ENCODE measurements at places on chromosomes 2 and 18.

DNA sequence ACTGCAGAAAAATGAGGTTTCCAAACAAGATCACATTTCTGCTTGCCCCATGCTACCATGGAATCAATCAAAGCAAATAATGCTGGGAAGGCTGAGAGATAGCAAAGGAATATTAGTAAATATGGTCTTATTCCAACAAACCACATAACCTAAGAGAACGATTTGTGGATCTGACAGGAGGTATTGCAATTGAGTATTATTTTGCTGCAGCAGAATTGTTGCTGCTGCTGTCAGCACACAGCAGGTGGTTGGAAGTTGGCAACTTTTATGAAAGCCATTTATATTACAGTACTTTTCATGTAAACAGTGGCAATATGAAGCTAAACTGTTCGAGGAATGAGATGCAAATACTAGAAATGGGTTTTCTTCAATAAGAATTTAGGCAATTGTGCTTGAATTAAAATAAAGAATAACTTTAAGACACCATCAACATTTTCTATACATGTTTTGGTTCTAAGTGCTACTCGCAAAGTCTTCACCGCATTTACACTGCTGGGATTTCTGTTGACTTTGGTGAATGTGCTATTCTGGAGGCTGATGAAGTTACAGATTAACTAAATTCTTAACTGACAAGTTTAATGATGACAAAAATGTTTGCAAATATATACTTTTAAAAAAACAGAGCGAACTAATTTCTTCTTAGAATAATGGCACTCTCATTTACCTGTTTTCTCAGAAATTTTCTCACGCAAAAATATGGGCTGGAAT lies 1285.7 kb downstream of the CNTNAP5 start:
- no peak for DNase-seq

- DNase-seq = no peak
Observed at GRCh38 chr2:114421781-114422180, 20.7 kb upstream of the DPP10 start.

- no peak for DNase-seq
Observed at GRCh38 chr2:201257381-201257955, 2.9 kb upstream of the CASP8 start.

GRCh38 chr2:31969178-31969577 lies 41.6 kb downstream of the MEMO1 start:
- no peak for DNase-seq

DNA sequence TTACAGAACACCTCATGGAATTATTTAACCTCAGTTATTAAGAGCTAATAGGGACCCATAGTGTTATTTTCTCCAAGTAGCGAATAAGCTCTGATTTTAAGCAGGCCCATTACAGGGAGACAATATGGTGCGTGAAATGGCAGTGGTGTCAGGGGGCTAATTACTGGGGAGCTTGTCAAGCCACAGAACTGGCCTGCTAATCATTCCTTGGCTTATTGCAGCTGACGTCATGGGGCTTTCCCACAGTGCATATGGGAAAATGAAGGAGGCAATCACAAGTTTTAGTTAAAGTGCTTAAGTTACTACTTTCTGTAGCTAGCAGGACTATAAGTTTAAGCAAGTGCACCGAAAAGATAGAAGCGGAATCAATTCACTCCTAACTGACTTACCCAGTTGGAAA lies 262.5 kb downstream of the TGIF1 start:
- no peak for DNase-seq

DNA sequence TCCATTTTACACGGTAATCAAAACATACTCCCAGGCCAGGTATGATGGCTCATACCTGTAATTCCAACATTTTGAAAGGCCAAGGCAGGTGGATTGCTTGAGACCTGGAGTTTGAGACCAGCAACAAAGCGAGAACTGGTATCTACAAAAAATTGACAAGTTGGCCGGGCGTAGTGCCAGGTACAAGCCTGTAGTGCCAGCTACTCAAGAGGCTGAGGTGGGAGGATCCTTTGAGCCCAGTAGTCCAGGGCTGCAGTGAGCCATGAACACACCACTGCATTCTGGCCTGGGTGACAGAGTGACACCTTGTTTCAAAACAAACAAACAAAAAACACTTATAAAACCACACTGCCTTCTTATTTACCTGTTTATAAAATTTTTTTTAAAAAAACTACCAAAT lies 80.8 kb downstream of the GAREM1 start:
- DNase-seq = peak; percentile 53

DNA sequence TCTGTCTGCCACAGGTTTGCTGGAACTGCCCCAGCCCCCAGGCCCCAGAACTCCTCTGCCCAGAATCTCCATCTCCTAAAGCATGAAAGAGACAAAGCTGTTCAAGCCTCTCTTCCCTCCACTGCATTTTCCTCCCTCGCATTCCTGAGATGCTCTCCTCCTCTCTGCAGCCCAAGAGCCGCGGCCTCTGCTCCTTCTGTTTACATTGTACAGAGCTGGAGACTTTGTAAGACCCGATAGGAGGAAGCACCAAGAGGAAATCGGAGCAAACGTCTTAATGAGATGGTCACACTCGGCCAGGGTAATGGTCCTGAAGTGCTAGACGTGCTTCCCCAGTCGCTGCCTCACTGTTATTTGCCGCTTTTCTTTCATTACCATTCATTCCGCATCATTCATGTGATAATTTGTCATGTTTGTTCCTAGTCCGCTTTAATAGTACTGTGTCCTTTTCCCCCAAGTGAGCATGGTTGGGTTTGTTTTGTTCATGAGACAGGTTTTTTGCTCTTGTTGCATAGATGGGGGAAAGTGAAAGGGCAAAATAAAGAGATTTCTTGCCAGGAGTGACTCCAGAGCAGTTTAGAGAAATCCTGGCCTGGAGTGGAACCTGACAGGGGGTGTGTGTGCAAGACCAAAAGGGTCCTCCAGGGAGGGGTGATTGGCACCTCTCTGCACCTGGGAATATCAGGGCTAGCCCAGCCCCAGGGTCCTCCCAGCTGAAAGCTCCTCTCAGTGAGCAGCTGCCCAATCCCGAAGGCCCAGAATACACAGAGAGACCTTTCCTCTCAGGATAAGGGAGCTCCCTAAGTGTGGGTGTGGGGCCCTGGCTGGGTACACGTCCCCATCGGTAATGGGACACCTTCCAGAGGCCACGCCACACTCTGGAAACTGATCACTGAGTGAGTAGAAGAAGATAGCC lies 44.9 kb upstream of the ID2 start:
- no peak for DNase-seq

DNA sequence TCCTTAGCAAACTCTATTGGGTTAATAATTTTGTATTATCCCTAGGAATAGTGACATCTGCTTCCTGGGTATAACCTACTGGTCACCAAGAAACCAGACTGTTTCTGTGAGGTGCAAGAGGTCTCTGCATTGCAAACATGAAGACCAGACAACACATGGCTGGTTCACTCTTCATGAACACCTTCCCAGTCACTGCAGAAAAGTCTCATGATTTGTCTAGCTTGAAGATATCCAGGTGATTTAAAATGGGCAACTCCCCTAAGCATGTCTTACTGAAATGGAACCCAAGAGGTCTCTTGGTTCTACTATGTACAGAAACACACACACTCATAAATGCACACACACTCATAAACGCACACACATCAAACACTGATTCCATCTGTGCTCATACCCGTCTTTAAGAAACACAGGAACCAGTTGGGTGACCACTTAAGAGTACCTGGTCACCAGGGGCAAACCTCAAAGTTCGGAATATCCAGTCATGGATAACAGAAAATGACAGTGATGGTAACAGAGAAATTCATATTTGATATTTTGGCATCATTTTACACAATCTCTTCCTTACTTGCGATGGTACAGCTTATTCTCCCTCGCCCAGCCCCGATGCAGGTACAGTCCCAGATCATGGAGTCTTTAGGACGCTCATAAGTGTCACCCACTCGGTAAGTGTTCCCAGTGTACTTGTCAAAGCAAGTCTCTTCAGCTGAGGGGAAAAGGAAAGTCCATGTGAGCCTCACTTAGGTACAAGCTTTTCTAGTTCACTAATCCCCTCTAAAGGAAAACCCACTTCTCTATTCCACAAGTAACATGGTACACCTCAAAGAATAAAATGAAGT lies 2.9 kb downstream of the FN1 start:
- DNase-seq = no peak

DNA sequence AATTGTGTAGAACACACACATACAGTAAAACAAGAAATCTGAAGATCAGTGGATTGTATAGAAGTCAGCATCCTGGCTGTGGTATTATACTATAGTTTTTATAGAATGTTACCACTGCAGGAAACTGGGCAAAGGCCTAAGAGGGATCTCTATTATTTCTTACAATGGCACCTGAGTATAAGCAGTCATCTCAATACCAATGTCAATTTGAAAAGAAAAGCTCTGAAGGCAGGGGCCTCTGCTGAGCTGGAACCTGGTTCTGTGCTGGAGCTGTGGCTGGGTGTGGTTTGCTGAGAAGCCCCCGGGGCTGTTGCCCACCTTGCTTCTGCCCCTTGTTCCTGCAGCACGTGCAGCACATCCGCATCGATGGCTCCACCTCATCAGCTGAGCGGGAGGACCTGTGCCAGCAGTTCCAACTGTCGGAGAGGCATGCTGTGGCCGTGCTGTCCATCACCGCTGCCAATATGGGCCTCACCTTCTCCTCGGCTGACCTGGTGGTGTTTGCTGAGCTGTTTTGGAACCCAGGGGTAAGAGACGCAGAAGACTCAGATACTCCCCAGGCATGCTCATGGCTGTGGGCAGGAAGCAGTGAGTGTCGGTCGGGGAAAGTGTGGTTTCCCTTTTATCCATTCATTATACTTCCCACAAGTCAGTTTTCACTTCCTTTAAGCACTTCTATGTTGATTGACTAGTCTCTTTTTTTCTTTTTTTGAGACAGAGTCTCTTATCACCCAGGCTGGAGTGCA lies 23.5 kb upstream of the RPL37A start:
- DNase-seq = no peak

GRCh38 chr18:69755856-69756496 lies 191.7 kb downstream of the CD226 start:
- DNase-seq = no peak

DNA sequence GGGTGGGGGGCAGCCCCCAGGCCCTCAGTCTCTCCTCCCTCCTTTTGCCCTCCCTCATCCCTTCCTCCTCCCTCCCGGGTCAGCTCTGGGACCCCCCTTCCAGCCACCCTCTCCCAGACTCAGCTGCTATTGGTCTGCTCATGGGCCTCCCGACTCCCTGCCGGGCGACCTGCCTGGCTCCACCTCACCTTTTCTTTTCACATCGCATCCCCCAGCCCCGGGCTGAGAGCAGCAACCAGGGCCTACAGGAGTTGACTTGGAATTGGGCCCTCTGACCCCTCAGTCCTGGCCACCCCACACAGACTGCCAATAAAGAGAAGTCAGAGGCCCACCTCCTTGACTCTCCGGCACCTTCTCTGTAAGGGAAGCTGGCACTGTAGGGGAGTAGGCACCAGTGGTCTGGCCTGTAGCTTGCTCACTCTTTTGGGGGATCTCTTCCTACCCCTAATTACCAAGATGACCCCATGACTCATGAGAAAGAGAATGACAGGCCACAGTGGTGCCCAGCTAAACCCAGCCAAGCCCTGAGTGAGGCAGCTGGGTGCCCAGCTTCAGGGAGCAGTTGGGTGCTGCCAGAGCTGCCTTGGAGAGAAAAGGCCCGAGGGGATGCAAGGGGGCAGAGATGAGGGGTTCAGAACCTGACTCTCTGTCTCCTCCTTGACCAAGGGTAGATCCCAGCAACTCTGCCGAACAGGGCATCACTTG lies 2.0 kb upstream of the ECEL1 start:
- DNase-seq = no peak

DNA sequence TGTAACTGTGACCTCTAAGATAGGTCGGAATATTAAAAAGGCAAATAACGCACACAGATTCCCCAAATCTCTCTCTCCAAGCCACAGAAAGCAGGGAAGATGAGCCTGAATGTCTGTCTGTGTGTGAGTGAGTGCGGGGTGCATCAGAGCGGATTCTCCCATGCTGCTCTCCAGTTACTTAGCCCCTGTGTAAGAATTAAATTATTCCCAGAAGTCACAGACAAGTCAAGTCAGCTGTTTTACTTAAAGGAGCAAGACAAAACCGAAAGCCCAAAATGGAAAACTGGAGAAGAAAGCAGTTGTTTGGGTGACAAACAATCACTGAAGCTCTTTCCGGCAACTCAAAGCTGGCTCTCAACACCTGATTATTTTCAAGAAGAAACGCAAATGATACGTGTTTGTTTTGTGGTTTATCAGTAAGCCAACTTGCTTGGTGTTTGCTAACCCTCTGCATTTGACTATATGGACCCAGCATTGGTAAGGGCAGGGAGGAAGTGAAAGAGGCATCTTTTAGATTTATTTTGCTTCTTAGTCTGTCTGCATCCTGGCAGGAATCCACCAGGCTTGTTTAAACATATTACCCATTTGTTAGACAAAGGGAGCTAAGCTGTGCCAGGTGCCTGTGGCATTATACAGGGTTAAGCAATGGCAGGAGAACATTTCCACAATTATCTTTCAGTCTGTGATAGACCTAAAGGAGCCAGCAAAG lies 121.5 kb upstream of the CREB1 start:
- DNase-seq = peak; percentile 98

GRCh38 chr18:47632970-47633635 lies 297.4 kb downstream of the SMAD2 start:
- no peak for DNase-seq

GRCh38 chr18:8685141-8685913 lies 20.0 kb upstream of the MTCL1 start:
- DNase-seq = peak; percentile 79

GRCh38 chr18:50803592-50803991 lies 16.2 kb downstream of the MRO start:
- DNase-seq = no peak

GRCh38 chr2:166610180-166610912 lies 116.3 kb upstream of the SCN7A start:
- no peak for DNase-seq

GRCh38 chr2:113228991-113229716 lies 49.6 kb downstream of the PAX8 start:
- DNase-seq = peak; percentile 83

- no peak for DNase-seq
Observed at GRCh38 chr2:226643946-226644282, 155.7 kb downstream of the IRS1 start.

DNA sequence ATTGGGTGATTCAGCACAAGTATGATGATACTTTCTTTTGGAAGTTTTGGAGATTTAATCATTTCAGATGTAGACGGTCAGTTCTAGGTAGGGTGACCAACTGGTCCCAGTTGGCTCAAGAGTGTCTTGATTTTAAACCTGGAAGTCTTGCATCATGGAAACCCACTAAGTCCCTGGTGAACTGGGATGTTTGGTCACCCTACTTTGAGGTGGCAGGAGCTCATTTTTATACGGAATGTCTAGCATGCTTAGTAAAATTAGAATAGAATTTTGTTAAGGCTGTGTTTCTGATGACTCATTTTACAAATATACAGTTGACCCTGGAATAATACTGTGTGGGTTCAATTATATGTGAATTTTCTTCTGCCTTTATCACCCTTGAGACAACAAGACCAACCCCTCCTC lies 61.5 kb upstream of the DOCK10 start:
- no peak for DNase-seq
